ENCODE measurements at places on chromosomes 7 and 10. TPM values are rescaled to one million over a fixed set of nuclear protein-coding genes. Genes with fewer than 3 reads are reported as not detected.

The EPDR1 gene
- total RNA-seq = 49.1 TPM

The C1QL3 gene
- not detected for total RNA-seq

The ADRB1 gene
- total RNA-seq = 63.0 TPM

The PTPRN2 gene
- 1.2 TPM for total RNA-seq

The LAMB1 gene
- 62.1 TPM for total RNA-seq

The ZNF503 gene
- total RNA-seq = 6.8 TPM

The IL2RA gene
- total RNA-seq = 2.3 TPM

The TMEM229A gene
- not detected for total RNA-seq

The PCLO gene
- 3.8 TPM for total RNA-seq

The CCAR1 gene
- 25.9 TPM for total RNA-seq

The PON1 gene
- not detected for total RNA-seq

The CHAT gene
- not detected for total RNA-seq

The DHTKD1 gene
- total RNA-seq = 22.8 TPM

The FMC1 gene
- 55.3 TPM for total RNA-seq

The TLX1 gene
- not detected for total RNA-seq

The C7orf57 gene
- not detected for total RNA-seq

The C10orf62 gene
- total RNA-seq = 0.48 TPM

The PPP1R17 gene
- not detected for total RNA-seq
